ENCODE measurements at places on chromosomes 1 and 21. TPM values are rescaled to one million over a fixed set of nuclear protein-coding genes. Genes with fewer than 3 reads are reported as not detected.

DNA sequence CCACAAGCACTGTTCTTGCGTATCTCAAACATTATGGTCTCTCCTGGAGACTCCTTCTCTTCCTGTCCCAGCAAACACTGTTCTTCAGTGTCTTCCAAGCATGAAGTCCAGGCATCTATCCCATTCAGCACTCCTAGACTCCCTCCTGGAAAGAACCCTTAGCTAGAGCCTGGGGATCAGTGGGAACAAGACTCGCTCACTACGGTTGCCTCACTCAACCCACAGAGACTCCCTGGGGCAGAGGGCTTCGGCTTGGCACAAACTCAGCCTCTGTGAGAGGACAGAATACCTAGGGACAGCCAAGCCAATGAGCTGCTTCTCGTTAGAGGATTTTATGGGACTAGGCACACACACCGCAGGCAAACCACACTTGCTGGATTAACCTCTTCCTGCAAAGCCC, 86.5 kb upstream of the IPO9 start:
- DNase-seq = no peak

DNA sequence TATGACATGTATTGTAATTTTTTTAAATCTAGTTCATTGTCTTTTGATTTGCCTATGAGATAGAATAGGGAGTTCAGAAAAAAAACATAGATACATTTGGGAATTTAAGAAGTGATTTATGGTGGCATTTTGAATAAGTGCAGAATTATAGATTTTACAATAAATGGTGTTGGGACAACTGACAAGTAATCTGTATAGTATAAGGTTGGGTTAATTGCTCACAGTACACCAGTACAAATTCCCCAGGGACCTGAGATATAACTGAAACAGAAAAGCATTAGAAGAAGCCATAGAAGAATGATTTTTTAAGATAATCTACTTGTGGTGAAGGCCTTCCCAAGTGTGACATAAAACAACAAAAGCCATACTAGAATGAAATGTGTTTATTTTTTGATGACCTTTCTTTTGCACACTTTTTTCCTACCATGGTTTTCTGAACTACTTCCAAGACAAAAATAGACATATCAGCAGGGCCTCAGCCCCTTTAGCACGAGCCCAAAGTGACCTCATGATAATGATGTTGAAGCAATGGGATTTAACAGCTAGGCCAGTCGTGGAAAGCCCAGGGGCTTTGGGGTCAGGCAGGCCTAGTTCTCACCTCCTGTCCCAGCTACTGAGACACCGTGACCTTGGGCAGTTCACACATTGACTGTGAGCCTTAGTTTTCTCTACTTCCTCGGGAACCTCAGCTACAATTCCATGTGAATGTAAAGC, 87.4 kb downstream of the GREM2 start:
- no peak for DNase-seq

The AGT gene
- not detected for total RNA-seq

The SELP gene
- 3.2 TPM for total RNA-seq

The CELA3B gene
- not detected for total RNA-seq

- no peak for DNase-seq
Observed at GRCh38 chr1:7921796-7922195, 18.8 kb downstream of the TNFRSF9 start.

- no peak for DNase-seq
Observed at GRCh38 chr1:230976825-230977747, 1.6 kb downstream of the TTC13 start.

GRCh38 chr1:31871703-31872102, 55.9 kb upstream of the SPOCD1 start:
- DNase-seq = no peak

DNA sequence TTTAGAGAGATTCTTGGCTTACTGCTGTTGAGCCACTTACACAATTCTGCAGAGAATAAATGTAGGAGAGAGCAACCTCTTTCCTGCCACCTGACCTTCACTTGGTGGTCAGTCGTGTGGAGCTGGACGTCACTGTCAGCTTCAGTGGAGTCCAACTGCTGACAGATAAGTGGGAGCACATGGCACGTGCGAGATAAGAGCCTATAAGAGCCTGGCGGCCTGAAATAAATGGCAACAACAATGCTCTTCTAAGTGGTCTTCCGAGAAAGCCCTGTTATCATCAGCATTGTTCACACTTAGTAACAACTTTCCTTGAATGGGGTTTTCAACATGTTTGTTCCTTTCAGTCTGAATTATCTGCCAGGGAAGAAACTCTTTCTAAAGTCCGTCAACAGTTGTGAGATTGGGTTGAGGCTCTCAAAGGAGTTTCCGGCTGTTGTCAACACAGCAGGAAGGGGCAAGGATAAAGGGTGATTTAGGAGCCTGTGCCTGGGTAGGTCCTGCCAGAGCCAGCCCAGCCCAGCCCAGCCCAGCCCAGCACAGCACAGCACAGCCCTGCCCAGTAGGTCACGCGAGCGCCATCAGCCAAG, 57.2 kb upstream of the RUNX1 start:
- no peak for DNase-seq

DNA sequence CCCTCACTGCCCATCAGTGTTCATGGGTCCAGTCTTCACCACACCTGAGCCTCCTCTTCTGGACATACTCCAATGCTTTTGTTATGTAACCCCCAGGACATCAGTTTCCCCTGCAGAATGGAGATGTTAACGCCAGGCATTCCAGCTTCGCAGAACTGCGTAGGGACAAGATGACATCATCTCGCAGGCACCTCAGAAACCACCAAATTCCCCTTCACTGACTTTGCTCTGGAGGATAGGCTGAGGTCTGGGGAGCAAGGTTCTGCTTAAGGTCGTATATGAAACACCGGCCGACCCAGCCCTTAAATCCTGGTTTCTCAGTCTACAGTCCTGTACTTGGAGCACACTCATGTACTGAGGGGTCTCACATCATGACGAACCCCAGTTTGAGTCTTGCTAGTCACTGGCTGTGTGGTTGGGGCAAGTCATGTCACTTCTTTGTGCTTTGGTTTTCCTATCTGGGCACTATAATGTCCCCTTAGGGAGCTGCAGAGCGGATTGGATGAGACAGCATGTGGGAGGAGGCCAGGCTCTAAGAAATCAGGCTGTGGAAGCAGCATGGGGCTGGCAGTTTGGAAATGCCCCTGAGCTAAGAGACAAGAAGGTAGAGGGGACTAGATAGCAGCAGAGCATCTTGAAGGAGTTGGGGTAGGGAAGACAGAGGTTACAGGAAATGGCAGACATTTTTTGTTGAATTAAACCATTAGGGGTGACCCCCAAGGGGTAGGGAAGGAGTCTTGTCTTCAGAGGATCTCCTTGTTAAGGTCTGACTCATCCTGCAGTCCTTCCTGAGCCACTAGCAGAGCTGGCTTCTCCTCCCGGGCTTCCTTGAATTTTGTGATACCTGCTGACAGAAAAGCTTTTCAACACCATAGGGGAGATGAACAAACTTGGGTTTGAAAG, 138.3 kb downstream of the FOXD2 start:
- no peak for DNase-seq

DNA sequence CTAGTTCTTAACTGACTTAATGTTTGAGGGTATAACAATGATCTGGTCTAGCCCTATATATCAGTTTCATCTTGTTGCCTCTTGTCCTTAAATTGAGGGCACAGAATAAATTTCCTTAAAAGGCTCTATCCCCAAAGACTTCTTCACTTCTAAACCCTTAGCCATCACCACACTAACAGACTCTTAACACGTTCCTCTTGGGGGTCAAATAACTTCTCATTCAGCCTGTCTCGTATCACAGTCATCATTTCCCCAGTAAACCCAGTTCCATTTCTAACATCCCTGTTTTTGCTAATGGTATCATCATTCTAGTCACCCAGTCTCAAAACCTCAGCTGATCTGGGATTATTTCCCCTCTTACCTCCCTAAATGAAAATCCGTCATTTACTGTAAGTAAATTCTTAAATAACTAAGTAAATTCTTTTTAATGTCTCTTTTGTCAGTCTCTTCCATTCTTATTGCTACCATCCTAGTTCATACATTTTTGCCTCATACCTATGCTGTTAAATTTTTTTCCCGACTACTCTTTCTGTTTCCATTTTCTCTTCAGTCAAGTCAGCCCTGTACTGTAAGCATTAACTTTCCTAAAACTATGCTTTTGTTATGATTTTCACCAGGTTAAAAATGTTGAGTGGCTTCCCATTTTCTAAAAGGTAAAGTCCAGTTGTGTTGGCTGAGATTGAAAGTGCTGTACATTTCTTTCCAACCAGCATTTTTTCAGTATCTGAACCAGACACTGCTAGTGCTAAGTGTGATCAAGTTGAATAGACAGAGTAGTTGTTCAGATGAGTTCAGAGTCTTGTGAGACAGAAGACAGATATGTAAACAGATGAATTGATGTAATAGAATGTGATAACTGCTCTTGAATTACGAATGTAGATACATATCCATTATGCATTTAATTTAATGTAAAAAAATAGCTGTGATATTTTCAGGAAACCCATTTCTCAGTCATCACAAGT, 6.9 kb downstream of the CTTNBP2NL start:
- no peak for DNase-seq

GRCh38 chr1:61612602-61613001, 112.3 kb downstream of the TM2D1 start:
- DNase-seq = no peak

DNA sequence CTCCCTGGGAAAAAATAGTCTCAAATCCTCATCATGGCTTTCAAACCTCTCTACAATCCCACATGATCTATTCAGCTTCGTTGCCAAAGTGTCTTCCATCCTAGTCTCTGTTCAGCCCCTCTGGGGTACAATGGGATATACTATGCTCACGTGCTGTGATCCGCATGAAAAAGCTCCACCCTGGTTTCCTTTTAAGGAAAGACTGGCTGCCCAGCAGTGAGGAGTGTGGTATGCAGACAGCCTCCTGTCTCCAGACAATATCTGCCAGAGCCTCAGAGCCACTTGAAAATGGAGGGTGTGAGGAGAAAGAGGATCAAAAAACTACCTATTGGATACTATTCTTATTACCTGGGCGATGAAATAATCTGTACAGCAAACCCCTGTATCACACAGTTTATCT, 194.5 kb downstream of the LHX8 start:
- no peak for DNase-seq

DNA sequence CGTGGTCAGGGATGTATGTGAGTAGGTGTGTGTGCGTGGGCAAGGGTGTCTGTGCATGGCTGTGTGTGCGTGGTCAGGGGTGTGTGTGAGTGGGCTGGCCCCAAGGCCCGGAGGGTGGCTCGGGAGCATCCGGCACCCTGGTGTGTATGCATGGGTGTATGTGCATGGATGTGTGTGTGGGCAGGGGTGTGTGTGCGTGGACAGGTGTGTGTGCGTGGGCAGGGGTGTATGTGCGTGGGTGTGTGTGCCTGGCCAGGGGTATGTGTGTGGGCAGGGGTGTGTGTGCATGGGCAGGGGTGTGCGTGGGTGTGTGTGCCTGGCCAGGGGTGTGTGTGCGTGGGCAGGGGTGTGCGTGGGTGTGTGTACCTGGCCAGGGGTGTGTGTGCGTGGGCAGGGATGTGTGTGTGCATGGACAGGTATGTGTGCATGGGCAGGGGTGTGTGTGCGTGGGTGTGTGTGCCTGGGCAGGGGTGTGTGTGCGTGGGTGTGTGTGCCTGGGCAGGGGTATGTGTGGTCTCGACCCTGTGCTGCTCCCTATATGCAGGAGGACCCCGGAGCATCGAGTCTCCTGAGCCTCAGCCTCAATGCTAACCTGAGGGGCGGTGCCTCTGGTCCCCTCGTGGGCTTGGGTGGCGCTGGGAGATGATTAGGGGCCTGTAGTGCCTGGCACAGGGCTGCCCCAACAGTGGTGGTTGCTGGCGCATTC, 16.3 kb downstream of the ARHGEF16 start:
- DNase-seq = no peak

The IL10 gene
- total RNA-seq = not detected

The INSRR gene
- not detected for total RNA-seq

The BCL2L15 gene
- total RNA-seq = 1.6 TPM

GRCh38 chr1:28259934-28260802, 850 bp downstream of the SESN2 start:
- no peak for DNase-seq

GRCh38 chr1:24932725-24933294, 2.7 kb upstream of the RUNX3 start:
- DNase-seq = no peak

GRCh38 chr21:43362321-43362791, 64.6 kb downstream of the SIK1 start:
- DNase-seq = peak; percentile 79

- no peak for DNase-seq
Observed at GRCh38 chr1:82788660-82789059, 987.9 kb downstream of the ADGRL2 start.

DNA sequence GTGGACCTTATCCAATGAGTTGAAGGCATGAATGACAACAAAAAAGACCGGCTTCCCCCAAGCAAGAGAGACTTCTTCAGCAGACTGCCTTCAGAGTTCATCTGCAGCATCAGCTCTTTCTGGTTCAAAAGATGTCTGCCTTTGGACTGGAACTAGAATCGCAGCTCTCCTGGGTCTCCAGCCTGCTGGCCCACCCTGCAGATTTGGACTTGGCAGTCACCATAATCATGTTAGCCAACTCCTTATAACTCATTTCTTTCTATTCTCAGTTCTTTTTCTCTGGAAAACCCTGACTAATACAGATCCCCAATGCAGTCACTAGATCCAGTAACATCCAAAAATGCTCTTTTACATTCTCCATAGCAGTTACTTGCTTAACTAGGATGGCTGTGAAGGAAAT, 89.2 kb upstream of the MARK1 start:
- DNase-seq = no peak

DNA sequence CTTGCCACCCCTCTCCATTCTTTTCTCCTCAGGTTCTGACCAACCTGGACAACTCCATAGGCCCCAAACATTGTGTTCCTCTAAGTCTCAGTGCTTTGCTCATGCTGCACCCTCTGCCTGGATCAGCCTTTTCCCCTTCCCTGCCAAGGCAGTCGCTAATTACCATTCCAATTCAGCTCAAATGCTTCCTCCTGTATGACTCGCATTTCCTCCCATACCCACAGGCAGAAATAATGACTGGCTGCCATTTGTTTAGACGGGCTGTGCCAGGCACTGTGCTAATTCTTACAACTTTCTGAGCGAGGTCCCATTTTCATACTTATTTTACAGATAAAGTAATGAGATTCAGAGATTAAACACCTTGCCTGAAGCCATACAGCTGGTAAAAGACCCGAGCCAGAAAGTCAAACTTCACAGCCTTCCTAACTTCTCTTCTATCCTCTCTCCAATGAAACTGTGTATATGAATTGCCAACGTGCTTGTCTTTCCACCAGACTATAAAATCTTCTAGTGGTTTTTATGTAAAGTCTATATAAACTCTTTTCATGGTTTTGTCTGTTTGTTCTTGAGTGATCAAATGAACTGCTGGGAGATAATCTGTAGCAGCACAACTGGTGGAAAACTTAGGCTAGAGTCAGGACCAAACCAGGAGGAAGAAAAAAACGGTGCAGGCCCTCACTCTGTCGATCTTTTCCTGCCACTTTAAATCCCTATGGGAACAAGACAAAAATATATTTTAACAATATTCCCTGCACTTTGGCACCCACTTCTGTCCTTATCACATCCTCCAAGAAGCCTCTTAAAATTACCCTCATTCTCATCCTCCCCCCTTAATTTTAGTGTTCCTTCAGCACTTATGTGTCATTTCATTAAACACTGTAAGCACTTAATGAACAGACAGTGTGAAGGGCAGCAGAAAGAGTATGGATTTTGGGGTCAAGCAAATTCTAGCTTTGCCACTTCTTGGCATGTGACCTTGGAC, 33.7 kb downstream of the RAB3B start:
- no peak for DNase-seq
